ENCODE measurements at places on chromosomes 4 and X.

DNA sequence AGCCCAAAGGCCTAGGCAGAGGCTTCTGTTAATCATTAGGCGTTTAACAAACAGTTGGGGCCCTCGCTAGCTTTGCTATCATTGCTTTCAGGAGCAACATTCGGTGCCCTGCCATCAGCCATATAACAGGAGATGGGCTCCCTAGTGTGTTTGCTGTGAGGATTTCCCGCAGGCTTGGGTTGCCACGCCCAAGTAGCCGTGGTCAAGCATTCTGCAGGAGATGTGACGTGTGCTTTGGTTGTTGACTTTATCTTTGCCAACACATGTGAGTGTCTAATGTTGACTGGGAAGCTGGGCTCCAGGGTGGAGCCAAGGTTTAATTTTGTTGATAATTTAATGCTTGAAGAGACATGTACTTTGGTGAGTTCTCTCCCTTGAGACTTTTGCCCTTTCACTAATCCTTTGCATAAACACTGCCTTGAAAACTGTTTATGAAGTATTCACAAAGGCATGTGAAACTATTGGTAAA lies 184.6 kb upstream of the KIT start:
- no peak for DNase-seq

GRCh38 chr4:89469930-89470375 lies 162.4 kb upstream of the GPRIN3 start:
- DNase-seq, result no peak

DNA sequence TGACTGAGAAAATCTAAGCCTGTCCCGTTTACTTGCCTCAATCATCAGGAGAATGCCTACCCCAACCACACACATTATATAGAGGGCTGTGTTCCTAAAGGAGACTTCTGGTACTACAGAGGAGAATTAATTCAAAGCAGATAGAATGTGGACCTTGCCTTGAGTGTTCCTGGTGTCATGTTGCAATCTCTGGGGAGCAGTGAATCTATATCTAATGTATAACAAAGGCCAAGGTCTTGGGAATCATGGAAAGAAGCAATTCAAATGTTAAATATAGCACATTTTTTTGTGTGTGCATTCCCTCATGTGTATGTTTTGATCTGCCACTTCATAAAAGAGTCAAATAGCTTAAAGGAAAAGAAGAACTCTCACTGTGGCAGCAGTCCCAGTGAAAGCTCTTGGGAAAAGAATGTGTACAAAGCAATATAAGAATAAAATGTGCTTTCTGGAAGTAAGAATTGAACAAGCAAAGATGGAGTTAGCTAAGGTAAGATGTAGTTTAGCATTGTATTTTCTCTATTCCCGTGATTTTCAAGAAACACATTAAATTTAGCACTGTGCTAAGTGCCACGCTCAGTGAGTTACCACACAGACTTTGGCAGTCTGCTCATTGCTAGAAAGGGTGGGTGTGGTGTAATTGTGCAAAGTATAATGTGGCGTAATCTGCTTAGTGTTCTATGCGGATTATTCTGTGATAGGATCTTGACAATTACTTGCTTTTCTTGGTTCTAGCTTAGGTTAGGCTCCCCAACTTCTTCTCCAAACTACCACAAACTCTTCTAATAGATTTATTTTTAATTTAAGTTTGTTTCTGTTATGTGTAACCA lies 13.7 kb downstream of the ADH6 start:
- DNase-seq, result no peak

- DNase-seq, result no peak
Observed at GRCh38 chr4:26386386-26386785, 65.6 kb downstream of the RBPJ start.

DNA sequence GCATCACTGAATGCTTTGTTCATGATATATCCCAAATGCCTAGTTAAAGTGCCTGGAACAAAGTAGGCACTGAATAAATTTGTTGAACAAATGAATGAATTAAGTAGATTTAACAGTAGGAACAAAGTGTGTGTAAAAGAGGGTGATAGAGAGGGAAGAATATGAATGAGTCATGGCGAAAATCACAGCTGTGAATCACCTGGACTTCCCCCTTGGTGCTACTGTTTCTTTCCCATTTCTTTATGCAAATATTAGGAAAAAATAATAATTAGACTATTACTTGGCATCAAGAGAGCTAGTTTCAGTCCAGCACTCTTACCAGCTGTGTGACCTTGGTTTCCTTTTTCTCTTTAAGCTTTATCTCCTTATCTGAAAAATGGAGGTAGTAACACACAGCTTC lies 9.2 kb downstream of the SPIN3 start:
- DNase-seq, result no peak

DNA sequence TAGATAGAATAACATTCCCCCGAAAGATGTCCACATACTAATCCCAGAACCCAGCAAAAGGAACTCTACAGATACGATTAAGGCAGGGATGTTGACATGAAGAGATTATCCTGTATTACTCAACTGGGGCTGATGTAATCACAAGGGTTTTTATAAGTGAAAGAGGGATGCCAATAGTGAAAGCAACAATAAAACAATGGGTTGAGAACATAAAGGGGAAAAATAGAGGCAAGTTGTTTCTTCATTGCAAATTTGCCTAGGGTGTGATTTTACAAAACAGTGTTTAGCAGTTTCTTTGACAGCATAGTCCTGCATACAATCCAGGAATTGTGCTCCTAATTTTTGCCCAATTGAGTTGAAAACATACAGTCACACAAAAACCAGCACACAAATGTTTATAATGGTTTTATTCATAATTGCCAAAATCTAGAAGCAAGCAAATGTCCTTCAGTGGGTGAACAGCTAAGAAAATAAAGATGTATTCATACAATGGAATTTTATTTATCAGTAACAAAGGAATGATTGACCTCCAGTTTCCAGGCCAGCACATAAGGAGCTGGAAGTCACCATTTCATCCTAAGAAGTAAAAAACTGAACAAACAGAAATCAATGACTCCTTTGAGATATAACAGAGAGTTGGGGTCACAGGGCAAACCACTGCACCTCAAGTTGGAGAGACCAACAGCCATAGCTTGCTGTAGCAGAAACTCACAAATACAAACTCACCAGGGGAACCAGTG lies 107.2 kb downstream of the CENPC start:
- no peak for DNase-seq

DNA sequence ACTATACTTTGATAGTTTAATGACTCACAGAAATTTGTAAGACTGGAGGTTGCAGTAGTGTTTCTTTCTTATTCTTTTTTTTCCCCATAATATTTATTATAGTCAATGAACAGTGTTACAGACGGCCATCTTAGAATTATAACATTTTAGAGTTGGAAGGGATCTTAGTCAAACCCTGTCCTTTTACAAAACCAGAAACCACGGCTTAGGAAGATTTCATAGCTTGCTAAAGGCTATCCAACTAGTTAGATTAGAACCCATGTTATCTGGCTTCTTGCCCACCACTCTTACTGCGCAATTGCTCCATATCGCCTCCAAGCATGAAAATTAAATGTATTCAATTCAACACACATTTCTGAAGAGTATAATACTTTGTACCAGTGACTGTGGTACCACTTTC lies 1.1 kb downstream of the XIAP start:
- DNase-seq, result no peak

DNA sequence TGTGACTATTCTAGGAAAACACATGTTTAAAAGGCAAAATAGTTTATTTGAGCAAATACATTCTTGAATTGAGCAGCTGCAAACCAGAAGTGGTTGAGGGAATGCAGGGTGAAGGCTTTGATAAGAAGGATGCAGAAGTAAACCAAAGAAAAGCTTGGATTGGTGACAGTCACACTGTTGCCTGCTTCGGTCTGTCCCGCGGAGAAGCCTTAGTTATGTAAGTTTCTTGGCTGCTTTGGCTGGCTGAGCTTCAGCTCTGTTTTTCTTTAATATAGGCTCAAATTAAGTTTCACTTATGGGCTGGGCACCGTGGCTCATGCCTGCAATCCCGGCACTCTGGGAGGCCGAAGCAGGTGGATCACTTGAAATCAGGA lies 67.6 kb downstream of the FAM53A start:
- no peak for DNase-seq

- no peak for DNase-seq
Observed at GRCh38 chrX:49058794-49059193, at the start of gene CCDC120. Gene CCDC120, plus strand, starts transcription at chrX:49058999. Its CDS starts 3,043 bp downstream, at chrX:49062042.

DNA sequence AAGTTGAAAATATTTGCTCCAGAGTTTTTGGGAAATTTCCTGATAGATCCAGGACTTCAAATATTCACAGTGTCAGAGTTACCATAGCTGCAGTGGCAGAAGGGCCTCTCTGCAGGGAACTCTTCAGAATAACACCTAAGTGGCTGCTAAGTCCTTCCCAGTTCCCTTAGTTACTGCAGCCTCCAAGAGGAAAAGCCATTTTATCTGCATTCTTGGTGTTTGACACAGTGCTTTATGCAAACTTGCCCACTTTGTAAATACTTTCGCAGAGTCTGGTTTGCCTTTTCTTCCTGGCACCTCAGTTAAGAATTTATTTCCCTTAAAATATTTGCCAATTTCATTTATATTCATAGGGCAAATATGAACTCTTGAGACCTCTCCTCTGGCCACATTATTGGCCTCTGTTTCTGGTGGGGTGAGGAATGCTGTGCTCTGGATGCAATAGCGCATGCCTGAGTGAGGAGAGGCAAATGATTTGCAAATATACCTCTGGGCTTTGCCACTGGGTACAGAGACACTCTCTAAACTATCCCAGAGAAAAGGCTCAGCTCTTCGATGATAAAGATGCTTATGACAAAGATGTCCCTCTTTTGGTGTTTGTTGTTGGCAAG lies 566.3 kb upstream of the NR3C2 start:
- DNase-seq, result no peak

- no peak for DNase-seq
Observed at GRCh38 chr4:107665001-107665400, 55.0 kb downstream of the PAPSS1 start.

DNA sequence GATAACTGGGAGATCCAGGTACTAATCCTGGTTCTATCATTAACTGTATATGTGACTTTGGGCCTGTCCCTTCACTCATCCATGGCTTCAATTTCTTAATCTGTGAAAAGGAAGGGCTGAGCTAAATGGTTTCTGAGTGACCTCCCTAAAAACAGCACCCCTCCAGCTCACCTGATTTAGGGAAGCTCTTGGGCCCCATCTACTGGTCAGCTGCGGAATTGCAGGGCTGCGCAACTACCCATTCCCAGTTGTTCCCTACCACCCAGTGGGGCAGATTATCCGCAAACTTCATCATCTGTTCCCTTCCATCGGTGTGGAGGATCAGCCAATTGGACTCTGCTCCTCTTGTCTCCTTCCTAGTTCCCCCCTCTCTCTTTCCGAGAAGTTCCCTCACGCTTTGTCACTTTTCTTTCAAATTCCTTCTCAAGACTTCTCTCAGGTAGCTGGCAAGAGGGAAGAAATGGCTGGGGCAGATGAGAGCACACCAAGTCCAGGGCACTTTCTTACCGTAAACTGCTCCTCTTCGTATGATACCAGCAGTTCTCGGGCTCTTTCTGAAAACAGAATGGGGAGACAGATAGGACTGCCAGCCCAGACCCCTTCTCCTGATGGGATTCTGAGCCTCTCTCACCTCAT lies 5.8 kb downstream of the LAS1L start:
- peak; percentile 40 for DNase-seq

DNA sequence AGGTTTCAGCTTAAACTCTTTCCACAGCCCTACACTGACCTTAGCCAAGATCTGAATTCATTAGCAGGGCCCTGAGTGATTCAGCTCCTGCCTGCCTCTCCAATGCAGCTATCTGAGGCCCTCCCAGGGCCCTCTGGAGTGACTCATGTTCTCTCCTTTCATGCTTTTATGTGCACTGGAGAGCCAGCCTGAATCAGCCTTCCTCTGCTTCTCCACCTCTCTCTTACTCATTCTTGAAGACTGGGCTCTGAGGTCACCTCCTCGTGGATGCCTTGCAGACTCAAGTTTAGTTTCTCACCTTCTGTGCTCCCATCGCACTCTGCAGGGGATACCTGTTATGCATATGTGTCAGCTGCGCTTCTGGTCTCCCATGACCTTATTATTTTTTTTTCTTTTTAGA lies 3.1 kb upstream of the OCIAD2 start:
- peak; percentile 78 for DNase-seq

DNA sequence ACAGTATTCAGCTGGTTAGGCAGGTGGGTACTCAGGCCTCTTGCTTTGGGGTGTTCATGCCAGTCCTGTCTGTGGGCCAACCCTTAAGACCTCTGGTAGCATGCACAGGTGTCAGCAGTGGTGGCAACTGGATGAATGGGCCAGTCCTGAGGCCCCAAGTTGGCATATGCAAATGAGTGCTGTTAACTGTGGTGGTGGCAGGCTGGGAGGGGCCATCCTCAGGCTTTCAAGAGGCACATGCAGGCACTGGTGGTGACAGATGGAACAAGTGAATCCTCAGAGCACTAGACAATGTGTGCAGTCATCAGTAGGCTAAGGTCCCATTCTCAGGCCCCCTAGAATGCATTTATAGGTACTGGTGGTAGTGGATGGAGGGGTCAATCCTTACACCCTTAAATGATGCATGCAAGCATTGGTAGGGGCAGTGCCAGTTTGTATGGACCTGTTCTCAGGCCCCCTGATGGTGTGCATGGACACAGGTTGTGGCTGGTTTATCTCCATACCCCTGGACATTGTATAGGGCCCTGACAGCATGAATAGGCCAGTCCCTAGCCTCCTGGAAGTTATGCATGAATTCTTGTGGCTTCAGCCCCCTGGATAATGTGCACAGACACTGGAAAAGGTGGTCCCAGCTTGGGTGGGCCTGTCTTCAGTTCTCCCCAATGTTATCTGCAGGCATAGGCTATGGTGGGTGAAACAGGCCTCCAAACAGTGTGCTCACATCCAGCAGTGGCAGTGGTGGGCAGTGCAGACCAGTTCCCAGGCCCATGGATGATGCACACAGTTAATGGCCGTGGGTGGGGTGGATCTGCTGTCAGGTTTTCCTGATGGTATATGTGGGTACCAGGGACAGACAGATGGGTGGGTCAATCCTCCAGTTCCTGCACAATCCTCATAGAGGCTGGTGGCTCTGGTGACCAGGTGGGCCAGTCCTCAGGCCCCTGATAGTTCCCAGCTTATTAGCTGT lies 24.7 kb downstream of the TECRL start:
- DNase-seq, result no peak

DNA sequence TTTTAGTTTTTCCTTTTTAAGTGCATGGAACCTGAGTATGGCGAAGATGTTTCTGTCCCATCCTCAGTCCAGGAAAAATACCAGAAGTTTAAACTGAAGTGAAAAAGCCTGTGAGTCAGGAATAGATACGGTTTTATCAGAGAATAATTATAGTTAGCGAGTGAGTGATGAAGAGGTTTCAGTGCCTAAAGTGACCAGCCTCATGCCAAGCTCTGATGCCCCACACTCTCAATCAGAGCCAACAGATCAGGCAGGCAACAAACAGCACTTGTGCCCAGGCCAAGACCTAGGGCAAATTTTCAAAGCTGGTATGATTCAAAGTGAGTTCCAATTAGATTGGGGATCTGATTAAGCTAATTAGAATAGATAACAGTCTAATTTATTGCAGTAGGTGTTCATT lies 212.8 kb upstream of the NRK start:
- DNase-seq, result no peak

Data from PC-9 (cell line).